Astrocyte of the spinal cord (primary cell): ENCODE measurements at places on chromosomes 5 and 9.

DNA sequence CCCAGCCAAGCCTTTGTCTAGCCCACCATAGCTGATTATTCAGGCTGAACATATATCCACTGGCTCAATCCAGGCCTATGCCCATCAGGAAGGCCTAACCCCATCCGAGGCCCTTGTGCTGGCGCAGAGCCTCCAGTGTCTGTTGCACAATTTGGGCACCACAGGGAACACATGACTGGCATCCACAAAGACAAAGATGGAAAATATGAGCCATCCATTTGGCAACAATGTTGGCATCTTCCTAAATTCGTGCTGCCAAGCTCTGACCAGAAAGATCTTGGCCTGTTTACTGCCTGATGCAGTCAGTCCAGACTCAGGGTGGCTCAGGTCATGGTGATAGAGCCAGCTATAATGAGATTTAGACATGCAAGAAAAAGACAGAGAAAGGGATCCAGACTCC, 233.8 kb downstream of the PIK3R1 start:
- no peak for DNase-seq

GRCh38 chr5:150356575-150357294, 762 bp upstream of the TCOF1 start:
- DNase-seq, result peak; percentile 5

DNA sequence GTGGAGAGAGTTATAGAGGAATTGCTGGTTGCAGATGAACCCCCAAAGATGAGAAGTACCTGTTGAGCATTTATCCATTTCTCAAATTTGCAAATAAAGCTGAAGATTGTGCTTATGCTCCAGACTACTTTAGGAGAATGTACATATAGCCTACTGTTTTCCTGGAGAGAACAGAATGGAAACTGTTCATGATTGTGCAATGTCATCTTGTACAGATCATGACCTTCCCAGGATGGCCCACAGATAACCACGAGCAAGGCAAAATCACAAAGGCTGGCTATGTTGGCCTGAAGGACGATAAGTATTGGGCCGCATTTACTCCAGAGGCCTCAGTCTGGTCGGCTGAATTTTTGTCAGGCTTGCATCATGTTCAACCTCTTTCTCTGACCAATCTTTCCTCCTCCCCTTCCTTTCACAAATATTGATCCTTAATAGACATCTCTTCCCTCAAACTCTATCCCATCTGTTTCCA, 28.5 kb upstream of the RICTOR start:
- no peak for DNase-seq

GRCh38 chr9:22211588-22212360, 202.7 kb upstream of the CDKN2B start:
- DNase-seq, result peak; percentile 98

DNA sequence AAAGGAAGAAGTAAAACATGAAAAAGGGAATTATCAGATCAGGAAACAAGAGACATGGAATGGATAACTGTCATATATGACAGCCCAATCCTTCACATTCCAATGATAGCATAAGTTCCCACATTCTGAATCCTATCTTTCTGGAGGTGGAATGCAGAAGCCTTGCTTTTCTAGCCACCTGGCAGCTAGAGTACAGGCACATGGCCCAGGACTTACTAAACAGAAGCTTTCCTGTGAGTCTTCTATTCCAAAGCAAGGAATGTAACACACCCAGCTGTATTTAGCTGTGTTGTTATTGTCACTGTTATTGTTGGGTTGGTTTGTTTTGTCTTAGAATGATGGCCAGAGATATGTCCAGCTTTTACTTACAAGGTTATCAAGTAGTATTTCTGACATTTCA, 780.5 kb upstream of the ZNF608 start:
- peak; percentile 10 for DNase-seq
